SW480 (cell line): ENCODE measurements at places on chromosomes 7 and 10.
A peak's percentile ranks its signal among the peaks of the same experiment; 100 is the strongest.

DNA sequence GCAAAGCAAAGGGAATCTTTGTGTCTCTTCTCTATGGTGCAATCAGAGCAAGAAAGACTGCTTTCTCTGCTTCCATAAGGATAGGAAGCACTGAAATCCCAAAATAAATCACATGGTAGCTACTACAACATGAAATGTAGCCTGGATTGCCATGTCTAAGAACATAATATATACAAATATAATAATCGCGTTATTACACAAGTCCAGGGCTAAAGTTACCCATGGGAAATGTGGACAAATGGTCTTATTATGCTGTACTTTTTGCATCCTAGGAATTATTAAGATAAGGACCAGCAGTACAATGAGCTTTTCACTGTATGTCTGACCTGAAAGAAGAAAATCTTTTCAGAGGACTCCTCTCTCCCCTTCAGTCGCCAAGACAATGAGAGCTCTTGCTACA lies 23.5 kb upstream of the PPP3CB start:
- DNase-seq, result no peak

- DNase-seq, result no peak
Observed at GRCh38 chr10:50415292-50415691, 164.0 kb upstream of the ASAH2 start.

- no peak for DNase-seq
Observed at GRCh38 chr7:98283887-98284222, 2.4 kb downstream of the BRI3 start.

DNA sequence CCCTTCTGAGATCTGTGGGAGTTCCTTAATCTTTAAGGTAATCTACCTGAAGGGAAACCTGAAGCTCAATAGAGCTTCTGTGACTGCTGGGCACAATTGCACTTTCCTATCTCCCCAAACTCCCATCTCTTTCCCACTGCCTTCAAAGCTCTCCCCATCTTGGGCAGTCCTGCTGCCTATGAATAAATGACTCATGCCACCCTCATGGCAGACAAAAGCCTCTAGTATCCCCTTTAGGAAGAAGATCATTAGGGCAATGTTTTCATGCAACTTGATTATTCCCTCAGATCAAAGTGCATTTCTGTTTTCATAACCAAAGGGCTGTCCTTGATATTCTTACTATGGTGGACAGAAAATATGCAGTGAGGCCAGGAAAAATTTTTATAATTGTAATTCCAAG lies 704.9 kb upstream of the LRRN3 start:
- peak; percentile 69 for DNase-seq

- no peak for DNase-seq
Observed at GRCh38 chr10:119219871-119220270, 12.5 kb downstream of the GRK5 start.

DNA sequence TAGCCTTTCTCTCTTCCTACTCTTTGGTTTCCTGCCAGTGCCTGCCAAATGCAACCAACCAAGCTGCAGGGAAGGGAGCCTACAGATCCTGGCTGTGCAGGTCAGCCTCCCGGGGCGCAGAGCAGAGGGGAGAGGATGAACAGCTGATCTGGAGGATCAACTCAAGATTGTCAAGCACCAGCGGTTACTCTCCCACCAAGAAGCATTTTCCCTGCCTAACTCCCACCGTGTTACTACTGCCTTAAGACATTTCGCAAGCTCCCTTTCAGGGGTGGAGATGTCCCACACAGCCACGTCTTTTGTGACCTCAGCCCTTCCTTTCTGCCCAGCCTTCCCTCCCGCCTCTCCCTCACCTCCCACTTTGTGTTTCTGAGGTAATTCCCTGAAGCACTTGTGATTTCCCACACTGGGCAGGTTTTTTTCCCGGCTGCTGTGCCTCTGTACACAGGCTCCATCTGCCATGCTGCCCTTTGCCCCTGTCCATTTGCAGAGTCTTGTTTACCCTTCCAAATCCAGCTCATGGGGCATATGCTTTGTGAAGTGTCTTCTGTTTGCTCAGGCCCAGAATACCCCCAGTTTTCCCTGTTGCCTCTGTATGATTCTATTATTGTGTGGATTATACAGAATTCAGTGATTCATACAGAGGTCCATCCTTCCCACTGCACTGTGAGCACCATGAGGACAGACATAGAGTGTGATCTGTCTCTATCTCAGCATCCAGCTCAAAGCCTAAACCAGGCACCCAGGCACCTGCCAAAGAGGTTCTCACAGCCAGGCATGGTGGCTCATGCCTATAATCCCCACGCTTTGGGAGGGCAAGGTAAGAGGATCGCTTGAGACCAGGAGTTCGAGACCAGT lies 40.9 kb upstream of the PAPSS2 start:
- DNase-seq, result no peak

DNA sequence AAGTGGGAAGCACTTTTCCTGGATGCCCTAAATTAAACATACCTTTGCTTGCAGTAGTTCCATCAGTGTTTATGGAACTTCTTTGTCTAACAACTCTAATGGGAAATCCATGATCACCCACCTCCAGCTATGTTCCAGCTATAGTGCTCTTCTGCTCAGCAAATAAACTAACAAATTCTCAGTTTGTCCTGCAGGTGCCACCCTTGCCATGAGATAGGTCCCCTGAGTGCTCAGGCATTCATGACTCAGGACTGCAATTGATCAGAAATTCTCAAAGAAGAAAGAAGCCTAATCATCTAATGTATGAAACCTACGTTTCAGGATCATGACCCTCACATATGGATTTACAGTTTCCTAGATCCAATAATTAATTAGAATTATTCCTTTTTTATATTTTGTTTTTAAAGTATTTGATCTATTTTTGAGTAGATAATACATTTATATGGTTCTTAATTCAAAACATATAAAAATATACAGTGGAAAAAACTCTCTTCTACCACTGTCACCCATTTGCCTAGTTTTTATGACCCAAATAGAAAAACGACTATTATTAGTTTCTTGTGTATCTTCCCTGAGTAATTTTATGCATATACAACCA lies 48.7 kb upstream of the DYNC1I1 start:
- peak; percentile 86 for DNase-seq

DNA sequence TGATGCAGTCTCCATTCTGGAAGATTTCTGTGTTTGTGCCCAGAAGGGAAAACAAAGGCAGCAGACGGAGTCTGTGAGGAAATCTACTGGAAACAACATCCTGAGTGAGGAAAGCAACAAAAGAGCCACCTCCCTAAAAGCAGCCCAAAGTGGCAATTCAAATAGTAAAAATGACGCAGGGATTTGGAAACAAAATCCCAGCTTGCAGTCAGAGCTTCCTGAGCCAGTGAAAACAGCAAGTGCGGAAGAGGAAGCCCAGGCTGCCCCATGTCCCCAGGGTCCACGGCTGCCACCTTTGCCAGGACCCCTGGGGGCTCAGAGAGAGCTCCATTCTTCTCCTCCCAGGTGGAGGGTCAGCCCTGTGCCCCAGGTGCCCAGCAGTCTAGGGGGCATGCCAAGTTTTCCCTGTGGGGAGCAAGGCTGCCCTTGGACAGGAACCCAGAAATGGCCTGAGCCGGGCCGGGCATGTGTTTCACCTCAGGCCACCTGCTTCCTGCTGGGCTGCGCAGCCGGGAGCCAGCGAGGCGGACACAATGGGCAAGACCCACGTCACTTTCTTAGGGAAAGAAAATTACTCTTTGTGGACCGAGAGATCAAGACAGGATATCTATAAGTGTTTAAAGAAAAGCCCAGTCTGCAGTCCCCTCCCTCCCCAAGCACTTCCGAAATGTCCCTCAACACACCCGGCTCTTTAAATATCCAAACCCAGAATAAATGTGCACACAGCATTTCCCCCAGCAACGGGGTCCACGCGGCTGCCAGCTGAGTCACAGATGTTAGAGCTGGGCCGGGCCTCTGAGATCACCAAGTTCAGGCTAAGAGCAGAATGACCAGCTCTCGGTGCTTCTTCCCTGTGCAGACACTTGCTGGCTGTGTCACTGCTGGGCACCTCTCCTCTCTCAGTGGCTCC lies 231.1 kb downstream of the ARHGAP12 start:
- DNase-seq, result no peak

DNA sequence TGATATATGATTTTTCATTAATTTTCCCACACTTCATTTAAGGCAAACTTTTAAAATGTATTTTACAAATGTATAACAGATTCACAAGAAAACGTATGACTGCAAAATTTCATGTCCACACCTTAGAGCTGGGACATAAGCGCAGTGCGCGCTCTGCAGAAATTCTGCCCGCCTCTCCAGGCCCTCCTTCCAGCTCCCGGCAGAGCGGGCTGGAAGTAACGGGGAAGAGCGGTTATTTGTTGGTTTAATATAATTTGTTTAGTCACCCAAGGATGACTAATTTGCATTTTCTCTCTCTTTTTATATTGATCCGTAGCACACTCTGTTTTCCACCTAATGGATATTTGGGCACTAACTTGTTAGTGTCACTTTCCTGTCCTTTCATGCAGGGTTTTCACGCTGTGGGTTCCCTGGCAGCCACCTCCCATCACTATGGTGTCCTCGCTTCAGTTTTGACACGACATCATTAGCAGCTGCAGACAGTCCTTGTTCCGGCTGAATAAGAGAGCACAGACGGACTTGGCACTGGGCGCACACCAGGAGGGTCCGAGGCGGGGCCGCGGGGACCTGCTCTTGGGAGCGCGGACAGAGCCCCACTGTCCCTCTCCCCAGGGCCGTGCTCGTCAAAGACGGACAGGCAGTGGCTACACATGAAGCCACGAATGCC lies 129.2 kb upstream of the SEC61G start:
- DNase-seq, result no peak

DNA sequence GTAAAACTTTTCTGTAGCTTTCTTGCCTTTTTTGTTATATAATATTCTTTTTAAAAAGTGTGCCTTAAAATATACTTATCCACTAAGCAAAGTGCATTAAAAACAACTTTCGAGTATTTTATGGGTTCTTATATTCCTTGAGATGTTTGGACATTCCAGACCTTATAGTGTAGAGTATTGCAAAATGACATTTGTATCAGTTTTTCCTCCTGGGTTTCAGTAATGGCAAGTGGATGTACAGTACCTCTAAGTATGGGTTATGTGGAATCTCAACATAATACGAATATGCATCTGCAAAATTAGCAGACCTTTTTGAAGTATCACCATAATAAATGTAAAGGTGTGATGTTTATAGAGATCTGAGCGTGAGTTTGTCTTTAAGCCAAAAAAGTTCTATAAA lies 2.7 kb downstream of the CDK13 start:
- no peak for DNase-seq

- no peak for DNase-seq
Observed at GRCh38 chr7:99440195-99440594, 1.5 kb downstream of the CPSF4 start.

- DNase-seq, result no peak
Observed at GRCh38 chr7:136523571-136523970, 344.9 kb upstream of the CHRM2 start.

DNA sequence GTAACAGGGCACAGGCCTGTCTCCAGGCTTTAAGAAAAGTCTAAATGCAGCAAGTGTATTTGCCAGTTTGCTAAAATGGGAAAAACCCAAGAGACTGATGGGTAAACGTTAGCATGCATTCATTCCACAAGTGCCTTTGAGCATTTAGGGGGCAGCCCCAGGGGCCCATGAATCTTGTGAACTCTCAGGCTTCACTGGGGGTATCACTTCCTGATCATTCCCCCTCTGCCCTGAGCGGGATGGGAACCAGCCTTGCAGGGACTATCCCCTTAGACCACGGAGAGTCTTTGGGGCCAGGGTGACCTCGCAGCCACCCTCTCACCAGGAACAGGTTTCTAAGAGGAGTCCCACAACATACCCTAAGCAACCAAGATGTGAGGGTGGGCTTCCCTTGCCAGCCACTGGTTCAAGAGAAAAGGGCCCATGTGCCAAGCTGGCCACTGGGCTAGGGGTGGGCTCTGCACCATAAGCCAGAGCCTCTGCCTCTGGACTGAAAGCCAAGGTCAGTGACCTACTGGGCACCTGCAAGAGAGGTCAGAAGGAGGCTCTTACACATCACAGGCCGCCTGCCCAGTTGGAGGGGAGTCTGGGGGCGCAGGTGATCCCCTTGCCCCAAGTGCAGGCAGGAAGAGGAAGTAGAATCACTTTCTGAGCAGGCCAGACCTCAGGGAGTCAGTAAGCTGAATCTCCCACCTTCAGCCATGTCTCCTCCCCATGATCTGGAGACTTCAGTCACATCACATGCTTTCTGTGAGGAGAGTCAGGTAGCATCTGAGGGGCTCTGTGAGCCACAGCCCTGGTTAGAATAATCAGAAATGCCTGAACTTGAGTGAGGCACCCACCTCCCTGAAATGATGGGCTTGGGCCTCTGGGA lies 75.0 kb downstream of the C10orf105 start:
- no peak for DNase-seq

GRCh38 chr10:62388328-62388727 lies 14.2 kb downstream of the ZNF365 start:
- no peak for DNase-seq
